ENCODE measurements at places on chromosomes 11 and 22.
A peak's percentile ranks its signal among the peaks of the same experiment; 100 is the strongest.

DNA sequence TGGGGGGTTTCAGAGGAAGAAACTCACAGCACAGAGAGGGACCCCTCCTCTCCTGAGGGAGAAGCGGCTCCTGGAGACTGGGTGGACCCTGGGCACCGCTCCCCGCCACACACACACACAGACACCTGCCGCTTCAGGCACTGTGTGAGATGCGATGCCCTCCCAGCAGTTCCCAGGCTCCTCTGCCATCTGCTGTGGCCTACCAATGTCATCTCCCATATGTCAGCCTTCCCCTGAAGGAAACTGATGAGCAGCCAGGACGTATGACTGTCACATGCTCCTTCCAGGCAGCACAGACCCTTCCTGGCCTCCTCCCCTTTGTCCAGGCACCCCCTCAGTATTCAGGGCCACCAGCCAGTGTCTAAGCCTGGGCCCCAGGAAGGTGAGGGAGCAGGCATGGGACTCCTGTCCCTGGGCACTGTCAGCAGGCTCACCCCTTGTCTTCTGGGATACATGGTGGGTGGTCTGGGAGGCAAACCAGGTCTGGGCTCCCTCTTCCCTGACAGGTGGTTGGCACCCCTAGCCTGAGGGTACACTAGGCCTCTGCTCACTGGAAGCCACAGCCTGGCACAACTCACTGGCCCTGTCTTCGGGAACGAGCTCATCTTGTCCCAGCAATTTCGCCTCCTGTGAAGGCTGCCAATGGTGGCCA, 11.8 kb upstream of the BCR start:
- no peak for DNase-seq

- peak; percentile 94 for DNase-seq
Observed at GRCh38 chr11:10304495-10305261, at the start of gene ADM. Gene ADM (plus strand): TSS chr11:10305073. CDS start chr11:10305701, 628 bp downstream.

GRCh38 chr22:27212617-27213177, 555.3 kb downstream of the MIAT start:
- DNase-seq = no peak

- no peak for DNase-seq
Observed at GRCh38 chr11:47538741-47539565, 14.0 kb downstream of the CELF1 start.

GRCh38 chr11:122360875-122361274, 244.9 kb upstream of the BLID start:
- no peak for DNase-seq

- DNase-seq = no peak
Observed at GRCh38 chr22:38403812-38404211, 51.2 kb downstream of the KCNJ4 start.

DNA sequence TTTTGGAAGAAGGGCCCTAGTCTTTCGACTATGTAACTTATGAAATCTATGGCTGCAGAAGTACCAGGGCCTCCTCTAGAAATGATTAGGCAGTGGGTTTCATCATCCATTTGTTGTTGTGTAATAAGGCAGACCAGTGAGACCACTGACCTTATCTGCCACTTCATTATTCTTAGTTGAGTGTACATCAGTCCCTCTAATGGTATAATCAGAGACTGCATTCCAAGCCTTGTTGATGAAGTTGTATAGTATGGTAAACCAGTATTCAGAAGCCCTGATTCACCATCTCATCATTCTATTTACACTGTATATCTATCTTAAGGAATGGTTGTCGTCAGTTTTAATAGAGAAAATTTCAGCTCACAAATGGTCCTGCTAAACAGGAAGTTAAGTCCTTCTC, 32.2 kb upstream of the GRIA4 start:
- peak; percentile 17 for DNase-seq

DNA sequence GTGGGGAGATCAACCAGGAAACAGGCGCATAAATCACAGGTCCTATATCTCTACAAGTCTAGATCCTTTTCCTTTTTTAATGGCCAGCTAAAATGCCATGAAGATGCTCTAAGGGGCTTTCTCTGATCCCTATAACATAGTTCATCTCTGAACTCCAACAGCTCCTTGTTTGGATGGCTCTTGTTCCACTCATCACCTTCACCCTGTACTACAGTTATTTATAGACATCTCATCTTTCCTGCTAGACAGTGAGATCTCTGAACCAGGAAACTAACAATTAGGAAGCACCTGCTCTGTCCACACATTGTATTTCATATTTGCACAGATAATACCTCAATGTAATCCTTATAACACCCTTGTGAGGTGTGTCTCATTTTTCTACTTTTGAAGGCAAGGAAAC, 31.6 kb downstream of the KCNA4 start:
- DNase-seq = no peak

GRCh38 chr11:68340003-68340767, 27.8 kb downstream of the LRP5 start:
- DNase-seq = no peak

DNA sequence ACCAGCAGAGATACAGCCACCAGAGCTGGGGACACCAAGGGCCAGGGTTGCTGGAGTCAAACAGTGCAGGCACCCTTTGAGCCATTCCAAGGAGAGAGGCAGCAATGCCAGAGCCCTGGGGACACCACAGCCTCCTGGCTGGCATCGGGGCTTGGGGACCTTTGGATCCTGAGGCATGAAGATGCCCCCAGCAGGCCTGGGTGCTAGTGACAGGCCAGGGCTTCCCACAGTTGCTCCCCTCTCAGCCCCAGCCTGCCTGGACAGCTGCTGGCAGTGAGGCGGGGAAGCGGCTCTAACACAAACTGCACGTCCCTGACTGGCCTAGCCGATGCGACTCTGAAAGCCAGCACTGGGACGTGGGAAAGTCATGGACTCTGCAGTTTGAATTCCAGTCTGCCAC, 2.7 kb downstream of the CD5 start:
- DNase-seq = no peak

DNA sequence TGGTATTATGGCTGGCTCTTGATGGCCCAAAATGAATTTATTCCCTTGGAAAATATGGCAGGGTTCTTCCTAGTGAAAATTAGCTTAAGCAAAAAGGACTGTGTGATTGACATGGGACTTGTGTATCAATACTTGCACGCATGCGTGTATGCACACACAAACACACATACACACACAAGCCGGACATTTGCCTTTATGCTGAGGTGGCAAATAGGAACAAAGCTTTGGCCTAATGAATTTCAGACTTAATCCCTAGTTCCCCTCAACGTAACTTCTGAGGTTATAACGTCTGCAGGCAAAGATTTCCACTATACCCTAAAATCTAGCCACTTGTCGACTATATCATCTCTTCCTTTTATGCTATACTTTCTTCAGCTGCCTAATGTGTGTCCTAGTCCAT, 2.9 kb upstream of the OR52I2 start:
- no peak for DNase-seq

- no peak for DNase-seq
Observed at GRCh38 chr11:115920092-115920461, 415.9 kb upstream of the CADM1 start.

DNA sequence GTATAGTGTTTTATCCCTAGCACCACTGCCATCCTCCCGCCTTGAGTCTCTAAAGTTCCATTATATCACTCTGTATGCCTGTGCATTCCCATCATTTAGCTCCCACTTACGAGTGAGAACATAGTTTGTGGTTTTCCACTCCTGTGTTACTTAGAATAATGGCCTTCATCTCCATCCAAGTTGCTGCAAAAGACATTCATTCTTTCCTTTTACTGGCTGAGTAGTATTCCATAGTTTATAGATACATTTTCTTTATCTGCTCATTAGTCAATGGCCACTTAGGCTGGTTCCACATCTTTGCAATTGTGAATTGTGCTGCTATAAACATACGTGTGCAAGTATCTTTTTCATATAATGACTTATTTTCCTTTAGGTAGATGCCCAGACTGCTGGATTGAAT, 24.4 kb downstream of the TAB1 start:
- no peak for DNase-seq

- no peak for DNase-seq
Observed at GRCh38 chr22:49657275-49657973, 170.2 kb downstream of the BRD1 start.

- no peak for DNase-seq
Observed at GRCh38 chr11:99098751-99099150, 78.0 kb downstream of the CNTN5 start.

DNA sequence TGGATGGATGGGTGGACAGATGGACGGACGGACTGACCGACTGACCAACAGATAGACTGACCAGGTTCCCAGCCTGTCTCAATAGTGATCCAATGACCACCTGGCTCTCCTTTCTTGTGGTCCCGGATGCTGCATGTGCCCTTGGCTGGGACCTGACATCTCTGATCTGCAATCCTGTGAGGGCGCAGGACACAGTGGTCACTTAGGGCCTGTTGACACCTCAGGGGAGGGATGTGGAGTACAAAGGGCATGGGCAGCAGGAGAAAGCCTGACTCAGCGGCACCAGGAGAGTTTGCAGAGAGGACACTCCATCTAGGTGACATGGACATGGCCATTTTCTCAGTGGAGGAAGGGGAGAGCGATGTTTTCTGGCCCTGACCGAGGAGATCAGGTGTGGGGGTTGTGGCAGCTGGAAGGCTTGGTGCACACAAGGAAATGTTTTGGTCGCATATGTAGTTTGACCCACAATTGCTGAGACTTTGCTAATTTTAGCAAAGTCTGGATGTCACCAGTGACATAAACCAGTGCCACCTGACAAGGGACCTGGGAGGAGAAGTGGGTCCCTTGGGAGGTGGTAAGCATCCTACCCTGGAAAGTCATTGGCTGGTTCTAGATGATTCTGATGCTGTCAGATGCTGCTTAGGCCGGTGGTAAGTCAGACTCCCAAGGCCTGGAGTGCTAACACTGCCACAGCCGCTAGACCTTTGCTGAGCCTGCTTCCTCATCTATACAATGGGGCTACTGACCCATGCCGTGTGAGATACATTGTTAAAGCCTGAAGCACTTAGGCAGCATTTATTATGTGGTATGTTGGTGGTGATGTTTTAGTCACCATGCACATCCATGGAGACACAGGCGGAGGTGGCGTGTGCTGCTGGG, 50.7 kb downstream of the CD82 start:
- no peak for DNase-seq

GRCh38 chr22:19818324-19819207, 36.1 kb downstream of the GNB1L start:
- peak; percentile 30 for DNase-seq

DNA sequence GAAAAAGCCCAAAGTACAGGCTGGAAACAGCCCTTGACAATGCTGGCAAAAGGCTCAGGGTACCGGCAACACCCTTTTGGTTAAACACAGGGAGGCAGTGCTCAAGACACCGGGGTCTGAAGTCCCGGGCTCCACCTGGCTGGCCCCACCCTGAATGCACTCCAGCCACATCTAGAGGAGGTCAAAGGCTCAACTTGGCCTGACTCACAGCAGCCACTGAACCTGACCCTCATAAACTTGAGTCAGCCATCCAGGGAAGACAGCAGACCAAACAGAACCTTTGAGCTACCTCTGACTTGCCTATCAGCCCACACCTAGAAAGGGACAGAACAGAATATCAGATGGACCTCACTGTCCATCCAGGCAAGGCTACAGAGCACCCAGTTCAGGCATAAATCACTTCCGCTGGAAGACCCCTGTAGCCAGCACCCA, 3.8 kb downstream of the CFL1 start:
- DNase-seq = peak; percentile 10

DNA sequence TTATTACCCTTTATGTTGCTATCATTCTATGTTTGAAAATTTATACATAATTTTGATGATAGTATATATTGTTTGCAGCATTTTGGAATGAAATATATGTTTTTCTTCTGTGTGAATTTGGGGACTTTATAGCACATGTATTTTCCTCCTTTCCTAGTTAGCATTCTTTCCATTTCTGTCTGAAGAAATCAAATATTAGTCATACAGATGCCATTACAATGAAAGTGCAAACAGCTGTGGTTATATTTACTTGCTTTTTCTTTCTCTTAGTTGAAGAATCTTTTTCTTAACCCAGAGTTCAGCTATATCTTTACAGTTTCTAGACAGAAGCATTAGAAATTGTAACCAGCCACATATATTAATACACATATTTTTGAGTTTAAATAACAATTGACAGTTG, 753.1 kb upstream of the ARHGAP42 start:
- DNase-seq = no peak

- DNase-seq = no peak
Observed at GRCh38 chr11:20048246-20048645, 112.0 kb downstream of the DBX1 start.

DNA sequence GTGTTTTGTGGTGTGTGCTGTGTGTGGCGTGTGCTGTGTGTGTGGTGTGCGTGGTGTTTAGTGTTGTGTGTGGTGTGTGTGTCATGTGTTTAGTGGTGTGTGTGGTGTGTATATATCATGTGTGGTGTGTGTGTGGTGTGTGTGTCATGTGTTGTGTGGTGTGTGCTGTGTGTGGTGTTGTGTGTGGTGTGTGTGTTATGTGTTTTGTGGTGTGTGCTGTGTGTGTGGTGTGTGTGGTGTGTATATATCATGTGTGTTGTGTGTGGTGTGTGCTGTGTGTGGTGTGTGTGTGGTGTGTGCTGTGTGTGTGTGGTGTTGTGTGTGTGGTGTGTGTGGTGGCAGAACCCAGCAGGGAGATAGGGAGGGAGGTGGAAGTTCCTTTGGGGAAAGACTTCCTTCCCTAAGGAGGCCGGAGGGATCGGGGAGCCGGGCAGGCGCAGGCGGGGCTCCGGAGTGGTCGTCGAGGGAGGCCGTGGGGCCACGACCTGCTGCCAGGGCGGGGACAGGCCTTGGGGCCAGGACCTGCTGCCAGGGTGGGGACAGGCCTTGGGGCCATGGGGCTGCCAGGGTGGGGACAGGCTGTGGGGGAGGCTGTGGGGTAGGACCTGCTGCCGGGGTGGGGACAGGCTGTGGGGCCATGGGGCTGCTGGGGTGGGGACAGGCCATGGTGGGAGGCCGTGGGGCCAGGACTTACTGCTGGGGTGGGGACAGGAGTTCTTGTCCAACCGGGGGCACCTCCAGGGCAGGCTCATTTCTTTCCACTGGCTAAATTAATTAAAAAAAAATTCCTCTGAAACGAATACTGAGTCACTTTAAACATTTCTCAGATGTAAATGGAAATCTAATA, 15.2 kb downstream of the PIM3 start:
- DNase-seq = peak; percentile 55

- DNase-seq = no peak
Observed at GRCh38 chr11:130029137-130029536, 26.5 kb upstream of the PRDM10 start.

DNA sequence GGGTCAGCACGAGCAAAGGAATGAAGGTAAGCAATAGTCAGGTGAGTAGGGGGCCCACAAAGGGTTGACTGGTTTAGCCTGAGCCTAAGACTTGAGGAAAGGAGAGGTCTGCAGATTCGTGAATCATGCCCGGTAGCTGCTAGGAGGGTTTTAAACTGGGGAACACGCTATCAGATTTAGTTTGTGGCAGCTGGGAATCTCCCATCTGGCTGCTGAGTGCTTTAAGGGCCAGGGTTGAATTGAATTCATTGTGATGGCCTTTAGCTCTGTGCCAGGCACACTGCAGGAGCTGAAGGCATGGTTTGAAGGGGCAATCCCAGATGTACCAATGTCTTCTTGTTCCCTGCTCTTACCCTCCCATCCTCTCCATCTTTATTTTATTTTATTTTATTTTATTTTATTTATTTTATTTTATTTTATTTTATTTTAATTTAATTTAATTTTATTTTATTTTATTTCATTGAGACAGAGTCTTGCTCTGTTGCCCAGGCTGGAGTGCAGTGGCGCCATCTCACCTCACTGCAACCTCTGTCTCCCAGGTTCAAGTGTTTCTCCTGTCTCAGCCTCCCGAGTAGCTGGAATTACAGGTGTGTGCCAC, 1.9 kb upstream of the NECTIN1 start:
- peak; percentile 48 for DNase-seq

All from SK-N-SH (cell line).